ENCODE measurements at places on chromosomes 12 and 14.
A peak's percentile ranks its signal among the peaks of the same experiment; 100 is the strongest.

DNA sequence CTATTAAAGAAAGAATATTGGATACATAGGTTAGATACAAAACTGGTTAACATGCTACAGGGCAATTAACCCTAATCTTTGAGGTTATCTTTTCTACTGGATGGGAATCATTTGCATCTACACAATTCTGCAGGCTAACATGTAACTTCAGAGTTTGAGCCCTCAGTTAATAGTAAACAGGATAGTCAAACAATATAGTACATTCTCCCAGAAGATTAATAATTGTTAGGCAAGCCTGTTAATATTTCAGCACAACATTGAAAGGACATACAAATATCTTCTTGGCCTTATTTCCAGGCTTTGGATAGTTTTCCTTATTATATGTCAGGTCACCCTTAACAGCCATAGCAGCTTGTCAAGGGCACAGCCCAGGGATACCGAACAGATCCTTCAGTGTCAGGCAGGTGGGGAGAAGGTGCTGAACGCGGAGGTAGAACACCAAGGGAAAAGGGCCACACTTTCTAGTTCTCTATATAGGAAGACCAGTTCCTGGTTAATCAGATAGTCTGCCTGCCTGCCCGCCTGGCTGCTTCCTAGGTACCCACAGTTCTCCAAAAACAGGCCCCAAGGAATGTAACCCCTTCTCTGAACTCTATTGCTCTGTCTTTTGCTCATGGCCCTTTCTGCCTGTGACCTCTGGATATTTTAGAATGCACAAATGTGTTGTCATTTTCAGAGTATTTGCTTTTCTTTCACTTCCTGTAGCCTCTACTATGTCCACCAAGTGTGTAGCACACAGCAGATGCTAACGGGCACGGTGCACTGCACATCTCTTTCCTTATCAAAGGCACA, 256.0 kb downstream of the PCNX1 start:
- DNase-seq: no peak

DNA sequence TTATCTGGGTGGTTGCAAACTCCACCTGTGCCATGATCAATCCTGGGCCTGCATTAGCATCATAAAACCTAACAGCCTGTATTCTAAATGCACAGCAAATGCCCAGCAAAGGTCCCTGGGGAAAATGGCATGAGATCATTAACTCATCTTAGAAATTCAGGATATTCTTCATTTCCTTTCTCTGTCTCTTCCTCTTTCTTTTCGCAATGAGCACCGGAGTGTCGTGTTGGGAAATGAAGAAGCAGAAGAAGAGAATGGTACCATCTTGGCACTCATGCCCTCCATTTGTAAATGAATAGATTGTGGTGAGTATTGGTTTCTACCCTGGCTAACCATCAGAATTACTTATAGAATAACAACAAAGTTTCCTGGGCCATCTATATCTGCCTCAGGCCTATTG, 193.6 kb downstream of the GALC start:
- DNase-seq: no peak

- DNase-seq: no peak
Measured at GRCh38 chr14:92613008-92613658, 99.6 kb downstream of the RIN3 start.

DNA sequence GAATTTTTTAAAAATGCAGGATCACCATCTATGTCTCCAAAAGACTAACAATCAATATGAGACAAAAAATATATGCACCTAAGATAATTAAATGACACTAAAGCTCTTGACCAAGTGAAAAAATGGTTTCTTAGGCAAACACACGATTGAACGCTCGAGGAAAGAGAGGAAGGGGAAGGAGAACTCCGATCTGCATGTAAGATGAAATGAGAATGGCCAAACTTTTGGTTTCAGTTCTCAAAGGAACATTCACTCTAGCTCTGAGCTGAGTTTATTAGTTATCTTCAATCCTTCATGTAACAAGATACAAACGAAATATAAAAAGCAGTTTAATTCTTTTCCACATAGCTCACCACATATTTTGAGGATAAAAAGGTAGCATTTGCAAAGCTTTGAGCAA, 2.8 kb downstream of the DYRK4 start:
- DNase-seq: no peak

DNA sequence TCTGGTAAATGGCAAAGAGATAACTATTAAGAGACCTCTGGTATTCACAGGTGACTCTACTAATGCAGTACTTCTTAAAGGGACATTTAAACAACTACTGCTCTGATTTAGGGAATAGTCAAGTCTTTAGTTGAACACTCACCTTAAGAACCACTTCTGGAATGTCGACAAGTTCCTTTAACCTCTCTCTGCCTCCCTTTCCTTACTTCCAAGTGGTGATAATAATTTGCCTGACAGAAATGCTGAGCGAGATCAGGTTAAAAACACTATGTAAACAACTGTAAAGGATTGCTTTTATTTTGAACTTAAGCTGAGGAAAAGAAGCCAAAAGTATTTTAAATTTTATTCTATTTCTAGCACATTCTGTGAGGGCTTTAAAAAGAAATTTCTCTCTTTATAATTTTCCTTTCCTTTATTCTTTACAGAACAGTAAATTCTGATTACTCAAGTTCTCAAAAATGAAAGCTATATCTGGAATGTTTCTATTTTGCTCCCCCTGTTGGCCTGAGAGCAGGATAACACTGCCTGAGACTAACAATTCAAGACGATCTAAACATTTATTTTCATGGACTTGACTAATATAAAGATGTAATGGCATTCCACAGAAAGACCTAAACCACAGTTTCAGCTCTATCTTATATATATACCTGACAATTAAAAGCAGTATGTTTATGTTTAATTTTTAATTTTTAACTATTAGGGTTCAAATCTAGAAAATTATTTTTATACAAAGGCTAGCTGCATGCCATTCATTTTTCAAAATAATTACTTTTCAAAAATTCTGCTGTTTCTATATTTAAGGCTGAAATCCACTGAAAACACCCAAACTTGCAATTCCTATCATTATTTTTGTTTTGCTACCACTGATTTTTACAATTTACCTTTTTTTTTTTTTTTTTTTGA, 29.2 kb downstream of the ZCCHC8 start:
- peak; percentile 46 for DNase-seq

GRCh38 chr12:18261273-18261672, at the start of gene PIK3C2G:
Gene PIK3C2G, plus strand, starts transcription at chr12:18261518. Its CDS starts 20,564 bp downstream, at chr12:18282082.
- no peak for DNase-seq

DNA sequence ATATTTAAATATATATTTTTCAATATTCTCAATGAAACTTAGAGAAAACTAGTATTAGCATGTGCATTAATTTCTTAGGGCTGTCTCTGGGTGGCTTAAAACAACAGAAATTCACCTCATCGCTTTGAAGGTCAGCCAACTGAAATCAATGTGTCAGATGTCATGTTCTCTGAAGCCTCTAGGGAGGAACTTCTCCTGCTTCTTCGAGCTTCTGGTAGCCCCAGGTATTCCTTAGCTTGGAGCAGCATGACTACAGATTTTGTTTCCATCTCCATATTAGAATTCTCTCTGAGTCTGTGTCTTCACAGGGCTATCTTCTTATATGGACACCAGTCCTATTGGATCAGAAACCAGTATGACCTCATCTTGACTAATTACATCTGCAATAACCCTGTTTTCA, 221.5 kb downstream of the PDZRN4 start:
- no peak for DNase-seq

DNA sequence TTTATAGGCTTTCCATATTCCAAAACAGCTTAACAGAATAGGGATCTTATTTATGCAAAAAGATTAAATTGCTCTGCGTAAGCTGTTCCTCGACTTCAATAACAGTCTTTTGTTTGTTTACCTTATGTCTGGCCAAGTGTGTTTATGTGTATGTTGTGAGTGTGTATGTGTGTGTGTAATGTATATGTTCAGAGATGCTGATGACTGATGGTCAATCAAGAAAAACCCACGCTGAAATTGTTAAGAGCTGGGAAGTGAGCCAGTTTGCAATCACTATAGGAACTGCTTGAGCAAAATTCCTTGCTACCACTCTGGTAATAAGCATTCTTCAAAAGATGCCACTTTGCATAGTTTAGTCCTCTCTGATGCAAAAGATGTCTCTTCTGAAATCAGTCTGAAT, 59.6 kb downstream of the PRKD1 start:
- DNase-seq: no peak

DNA sequence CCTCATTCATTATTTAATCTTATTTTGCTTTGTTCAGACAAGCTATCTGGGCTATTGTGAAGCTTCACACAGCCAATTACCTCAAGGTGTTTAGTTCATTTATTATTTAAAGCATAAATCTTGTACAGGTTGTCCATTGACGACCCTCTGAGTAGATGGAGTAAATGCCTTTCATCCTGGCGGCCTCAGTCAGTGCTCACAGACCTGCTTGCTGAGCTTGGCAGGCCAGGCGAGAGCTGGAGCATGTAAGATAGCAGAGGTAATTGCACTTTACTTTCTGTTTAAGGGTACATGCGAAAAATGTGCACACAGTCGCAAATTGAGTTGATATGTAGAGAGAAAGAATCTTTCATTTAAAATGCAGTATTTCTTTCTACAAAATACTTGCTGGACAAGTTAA, 224.4 kb downstream of the NPAS3 start:
- DNase-seq: no peak

GRCh38 chr12:12278899-12279298, 12.1 kb upstream of the LRP6 start:
- no peak for DNase-seq

- no peak for DNase-seq
Measured at GRCh38 chr12:128603573-128604115, 220.1 kb downstream of the SLC15A4 start.

- DNase-seq: no peak
Measured at GRCh38 chr12:14936224-14936861, 2.0 kb downstream of the ERP27 start.

GRCh38 chr14:65290830-65291229, 121.7 kb upstream of the FUT8 start:
- DNase-seq: no peak

DNA sequence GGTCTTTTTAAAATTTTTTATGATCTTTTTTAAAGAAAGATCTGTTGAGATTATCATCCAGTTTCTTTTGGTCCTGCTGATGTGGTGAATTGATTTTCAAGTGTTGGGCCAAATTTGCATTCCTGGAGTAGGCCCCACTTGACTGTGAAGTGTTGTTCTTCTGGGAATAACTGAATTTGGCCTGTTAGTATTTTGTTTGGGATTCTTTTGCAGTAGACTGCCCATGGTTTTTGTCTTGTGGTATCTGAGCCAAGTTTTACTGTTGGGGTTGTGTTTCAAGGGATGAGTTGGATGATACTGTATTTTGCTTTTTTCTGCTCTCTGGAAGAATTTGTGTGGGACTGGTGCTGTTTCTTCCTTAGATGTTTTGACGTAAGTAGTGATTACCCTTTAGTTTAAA, 4.0 kb upstream of the SYCP3 start:
- DNase-seq: no peak

- DNase-seq: no peak
Measured at GRCh38 chr12:86249851-86250250, 6.3 kb downstream of the MGAT4C start.

Measured in cerebellar nuclear complex (tissue), 1 donor.